ENCODE measurements at places on chromosomes 11 and 22.

GRCh38 chr11:27552341-27552740 is 45.8 kb upstream of the LIN7C start:
- no peak overlapping the region for H3K27ac ChIP-seq
- H3K4me1 ChIP-seq, result no peaks in the 10 kb centered on the region

DNA sequence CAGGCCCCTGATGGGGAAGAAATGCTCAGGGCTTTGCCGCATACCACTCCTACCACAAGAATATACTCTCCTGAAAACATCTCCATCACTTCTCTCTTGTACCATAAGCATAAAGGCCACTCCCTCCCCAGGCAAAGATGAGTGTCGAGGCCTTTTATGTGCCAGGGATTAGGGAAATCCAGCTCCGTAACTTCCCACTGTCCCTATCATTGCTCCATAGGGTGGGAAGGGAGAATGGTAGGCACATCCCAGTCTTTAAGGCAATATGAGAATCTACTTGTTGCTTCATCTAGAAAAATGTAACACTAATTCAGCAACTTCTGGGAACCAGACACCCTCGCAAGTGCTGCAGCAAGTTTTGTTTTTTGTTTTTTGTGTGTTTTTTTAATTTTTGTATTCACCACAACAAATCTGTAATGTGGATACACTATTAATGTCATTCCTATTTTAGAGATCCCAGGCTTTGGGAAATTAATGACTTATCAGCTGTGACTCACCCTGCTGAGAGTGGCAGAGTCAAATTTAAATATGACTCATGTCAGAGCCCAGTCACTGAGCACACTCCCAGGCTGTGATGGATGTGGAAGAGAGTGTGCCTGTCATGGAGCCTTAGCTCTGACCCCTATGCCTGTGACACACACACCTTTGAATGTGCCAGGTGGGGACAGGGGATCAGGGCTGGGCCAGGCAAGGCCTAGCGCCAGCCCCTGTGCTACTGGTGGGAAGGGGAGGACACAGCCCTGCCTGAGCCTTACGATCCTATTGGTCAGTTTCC is 23.4 kb downstream of the PANX1 start:
- DNase-seq, result no peak
- H3K27me3 ChIP-seq, result no peaks in the 10 kb centered on the region
- H3K4me1 ChIP-seq, result peaks cover 13% of the 10 kb centered on the region
- H3K27ac ChIP-seq, result no peak overlapping the region

DNA sequence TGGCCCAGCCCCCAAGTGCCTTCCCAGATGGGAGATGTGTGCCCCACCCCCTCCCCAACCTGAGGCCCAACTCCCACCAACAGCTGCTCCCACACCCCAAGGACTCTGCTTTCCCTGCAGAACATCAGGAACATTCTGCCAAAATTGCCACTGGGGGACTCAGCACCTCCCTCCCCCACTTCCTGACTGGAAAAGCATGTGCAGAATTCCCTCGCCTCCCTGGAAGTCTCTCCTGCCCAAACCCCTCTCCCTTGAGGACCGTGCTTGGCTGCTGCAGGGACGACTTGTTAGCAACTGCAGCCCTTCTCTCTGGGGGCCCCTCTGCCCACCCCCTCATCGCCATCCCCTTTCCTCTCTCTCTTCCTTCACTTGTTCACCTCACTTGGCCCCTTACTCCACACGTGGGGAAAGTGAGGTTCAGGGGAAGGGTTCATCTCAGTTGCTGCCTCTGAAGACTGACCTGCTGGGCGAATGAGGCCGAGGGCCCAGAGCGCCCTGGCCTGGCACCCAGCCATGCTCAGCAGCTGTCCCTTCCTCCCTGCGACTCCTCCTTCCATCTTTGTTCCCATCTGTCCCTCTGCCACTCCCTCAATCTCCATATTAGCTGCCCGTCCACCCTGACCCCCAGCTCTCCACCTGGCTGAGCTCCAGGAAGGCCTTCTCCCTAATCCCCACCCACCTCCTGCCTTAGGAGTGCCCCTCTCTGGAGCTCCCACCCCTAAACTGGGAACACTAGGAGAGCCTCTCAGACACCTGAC is 105.1 kb downstream of the CHST1 start:
- no peaks in the 10 kb centered on the region for H3K36me3 ChIP-seq
- H3K27me3 ChIP-seq, result peaks cover 21% of the 10 kb centered on the region
- peak; percentile 14 for DNase-seq
- no peak overlapping the region for H3K27ac ChIP-seq
- H3K4me3 ChIP-seq, result no peak overlapping the region
- no peaks in the 10 kb centered on the region for H3K4me1 ChIP-seq

GRCh38 chr11:100550912-100551632 is 136.0 kb upstream of the ARHGAP42 start:
- DNase-seq, result no peak
- no peaks in the 10 kb centered on the region for H3K27me3 ChIP-seq
- no peaks in the 10 kb centered on the region for H3K36me3 ChIP-seq
- no peak overlapping the region for H3K27ac ChIP-seq

DNA sequence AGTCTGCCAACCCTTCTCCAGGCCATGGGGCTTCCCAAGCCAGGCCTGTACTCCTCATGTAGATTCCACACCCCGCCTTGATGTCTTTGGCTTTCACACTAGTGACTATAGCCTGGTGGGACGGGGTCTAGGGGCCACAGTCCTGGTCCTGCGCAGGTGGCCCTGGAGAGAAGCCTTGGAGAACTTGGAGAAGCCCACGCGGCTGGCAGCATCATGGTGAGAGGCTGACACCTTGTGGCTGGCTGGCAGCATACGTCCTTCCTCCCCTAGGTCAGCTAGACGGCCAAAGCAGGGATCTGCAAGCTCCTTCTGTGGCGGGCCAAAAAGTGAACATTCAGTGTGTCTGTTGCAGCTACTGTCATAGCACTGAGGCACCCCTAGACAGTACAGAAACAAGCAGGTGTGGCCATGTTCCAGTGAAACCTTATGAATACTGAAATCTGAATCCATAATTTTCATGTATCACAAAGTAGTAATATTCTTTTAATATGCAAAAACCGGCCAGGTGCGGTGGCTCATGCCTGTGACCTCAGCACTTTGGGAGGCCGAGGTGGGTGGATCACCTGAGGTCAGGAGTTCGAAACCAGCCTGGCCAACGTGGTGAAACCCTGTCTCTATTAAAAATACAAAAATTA is 42.0 kb downstream of the FAM83F start:
- H3K27ac ChIP-seq, result no peak overlapping the region
- H3K27me3 ChIP-seq, result no peaks in the 10 kb centered on the region
- peaks cover 4% of the 10 kb centered on the region for H3K4me1 ChIP-seq
- DNase-seq, result peak; percentile 50

GRCh38 chr22:23722724-23723123 is 28.2 kb downstream of the ZNF70 start:
- no peak overlapping the region for H3K4me3 ChIP-seq
- no peak for DNase-seq
- no peaks in the 10 kb centered on the region for H3K4me1 ChIP-seq
- H3K27ac ChIP-seq, result peak overlapping the region; percentile 47
- H3K36me3 ChIP-seq, result no peaks in the 10 kb centered on the region
- H3K27me3 ChIP-seq, result no peaks in the 10 kb centered on the region
